ENCODE measurements at places on chromosomes 3 and 15.

DNA sequence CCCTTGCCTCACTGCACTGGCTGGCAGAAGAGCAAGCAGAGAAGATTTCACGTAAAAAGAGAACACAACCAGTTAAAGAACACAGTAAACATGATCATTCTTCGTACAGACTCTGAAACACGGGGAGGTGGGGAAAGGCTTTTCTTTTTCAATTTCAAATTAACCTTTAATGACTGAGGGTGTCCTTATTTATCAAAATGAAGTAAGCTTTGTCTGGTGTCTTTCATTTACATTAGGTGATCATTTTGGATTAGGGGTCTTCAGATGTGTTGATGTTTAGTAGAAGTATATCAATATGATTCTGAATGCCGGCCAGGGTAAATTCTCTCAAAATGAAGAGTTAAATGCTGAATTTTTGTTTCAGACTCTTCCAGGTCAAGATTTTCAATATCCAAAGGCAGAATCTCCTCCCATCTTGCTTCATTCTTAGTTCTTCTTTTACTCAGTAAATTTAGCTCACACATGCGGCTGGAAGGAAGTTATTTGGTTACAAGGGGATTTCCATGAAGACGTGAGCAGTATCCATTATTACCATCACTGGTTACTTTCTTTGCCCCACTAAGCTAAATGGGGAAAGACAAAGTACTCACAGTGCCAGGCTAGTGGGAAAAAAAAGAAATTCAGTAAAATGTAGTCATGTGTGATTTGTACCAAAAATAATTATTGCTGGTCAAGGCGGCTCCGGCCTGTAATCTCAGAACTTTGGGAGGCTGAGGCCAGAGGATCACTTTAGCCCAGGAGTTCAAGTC, 272.2 kb upstream of the NR2F2 start:
- DNase-seq: no peak

- DNase-seq: no peak
These were observed 118.7 kb downstream of the PPM1L start for GRCh38 chr3:160874736-160875135.

GRCh38 chr3:27528791-27529190, 44.6 kb upstream of the SLC4A7 start:
- DNase-seq: no peak

DNA sequence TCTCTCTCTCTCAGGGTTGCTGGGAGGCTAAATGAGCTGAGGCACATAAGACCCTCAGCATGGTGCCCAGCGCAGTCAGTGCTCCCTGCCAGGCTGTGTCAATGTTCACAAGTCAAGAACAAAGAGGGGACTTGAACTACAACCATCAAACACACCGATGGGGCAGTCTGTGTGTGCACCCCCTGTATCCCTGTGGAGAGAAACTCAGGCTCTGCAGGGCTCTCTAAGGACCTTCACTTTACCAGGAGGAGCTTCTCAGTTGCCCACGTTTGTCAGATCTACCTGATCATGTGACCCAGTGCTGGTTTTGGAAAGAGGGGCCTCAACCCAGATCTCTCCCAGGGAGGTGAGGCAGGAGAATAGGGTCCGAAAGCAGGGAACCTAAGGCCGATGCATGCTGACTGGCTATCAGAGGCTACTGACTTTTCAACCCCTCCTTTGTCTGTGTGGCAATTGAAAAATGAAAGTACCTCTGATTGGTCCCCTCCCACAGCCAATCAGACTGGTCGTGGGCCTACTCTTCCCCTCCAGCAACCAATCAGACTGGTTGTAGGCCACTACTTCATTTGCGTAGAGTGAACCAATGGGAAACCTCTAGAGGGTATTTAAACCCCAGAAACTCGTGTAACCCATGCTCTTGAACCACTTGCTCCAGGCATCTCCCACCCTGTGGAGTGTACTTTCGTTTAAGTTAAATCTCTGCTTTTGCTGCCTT, 34.0 kb downstream of the RHCG start:
- DNase-seq: no peak
